ENCODE measurements at places on chromosomes 6 and 20.
A peak's percentile ranks its signal among the peaks of the same experiment; 100 is the strongest.

DNA sequence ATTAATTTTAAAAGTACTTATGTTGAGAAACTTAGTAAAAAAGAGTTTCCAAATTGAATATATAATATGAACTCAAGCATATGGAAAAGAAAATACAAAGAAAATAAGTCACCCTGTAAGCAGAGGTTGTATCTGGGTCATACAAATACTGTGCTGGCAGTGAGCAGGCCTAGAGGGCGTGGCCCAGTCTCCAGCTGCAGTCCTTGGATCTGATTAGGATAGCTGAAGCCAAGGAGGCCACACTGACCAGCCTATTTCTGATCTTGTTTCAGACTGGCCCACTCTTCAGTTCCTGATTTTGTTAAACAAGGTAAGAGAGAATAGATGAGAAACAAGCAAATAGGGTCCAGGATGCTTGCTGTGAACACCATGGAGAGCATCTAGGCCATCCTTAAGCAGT, 228.8 kb downstream of the EPM2A start:
- DNase-seq = no peak

GRCh38 chr6:70985156-70985555, 28.3 kb upstream of the B3GAT2 start:
- no peak for DNase-seq

DNA sequence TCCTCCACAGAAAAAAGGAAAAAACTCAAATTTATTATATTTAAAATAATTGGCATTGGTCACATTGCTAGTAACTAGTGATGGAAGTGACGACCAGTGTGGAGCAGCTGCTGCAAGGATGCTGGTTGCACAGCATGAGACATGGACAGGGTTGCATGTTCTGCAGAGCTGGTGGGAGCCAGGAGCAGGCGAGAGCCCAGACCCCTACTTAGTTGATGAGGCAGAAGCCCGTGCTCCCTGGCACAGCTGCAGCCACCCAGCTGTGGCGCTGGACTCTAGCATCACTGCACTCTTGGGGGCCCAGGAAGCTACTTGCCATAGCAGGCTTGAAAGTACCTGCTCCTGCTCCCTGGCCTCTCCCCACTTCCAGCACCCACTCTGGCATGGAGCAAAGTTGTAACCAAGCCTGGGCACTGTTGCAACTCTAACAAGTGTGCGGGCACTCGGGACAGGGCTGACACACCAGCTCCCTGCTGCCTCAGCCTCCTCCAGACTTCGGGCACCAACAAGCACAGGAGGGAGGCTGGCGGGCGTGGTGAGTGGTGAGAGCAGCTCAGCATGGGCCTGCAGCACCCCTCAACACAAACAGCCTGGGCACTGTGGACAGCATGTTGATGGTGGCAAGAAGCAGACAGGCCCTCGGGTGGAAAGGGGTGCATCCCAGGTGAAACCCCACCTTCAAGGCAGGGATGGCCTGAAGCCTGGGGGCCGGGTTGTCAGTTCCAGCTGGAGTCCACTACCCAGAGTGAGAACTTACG, 69.6 kb downstream of the EYS start:
- no peak for DNase-seq

DNA sequence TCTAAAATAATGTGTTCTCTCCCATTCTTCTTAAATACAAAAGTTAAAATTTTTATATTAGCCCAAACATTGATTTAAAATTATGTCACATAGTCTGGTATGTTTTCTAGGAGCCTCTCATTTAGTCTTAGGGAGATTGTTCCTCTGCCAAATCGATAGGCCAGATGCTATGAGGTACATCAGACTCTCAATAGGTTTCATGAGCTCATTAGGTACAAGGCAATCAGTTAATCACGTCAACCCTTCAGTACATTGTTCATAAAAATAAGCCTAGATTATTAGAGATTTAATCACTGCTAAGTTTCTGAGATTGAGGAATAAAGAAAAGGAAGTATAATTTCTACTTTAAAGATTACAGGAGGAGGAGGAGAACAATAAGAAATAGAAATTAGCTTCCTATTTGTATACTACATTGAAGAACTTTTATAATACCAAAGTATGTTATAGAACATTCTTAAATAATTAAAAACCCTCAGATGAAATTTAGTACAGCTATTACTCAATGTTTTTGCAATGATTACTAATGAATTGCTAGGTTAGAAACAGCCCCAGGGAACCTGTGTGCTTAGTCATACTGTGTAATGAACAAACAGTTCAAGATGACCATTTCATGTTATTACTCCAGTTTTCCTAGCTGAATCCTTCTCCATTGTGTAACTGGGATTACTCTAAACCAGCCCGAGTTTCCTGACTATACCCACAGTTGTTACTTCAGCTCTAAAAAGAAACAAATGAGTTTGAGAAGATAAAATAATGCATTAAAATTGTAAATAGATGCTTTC, 117.0 kb downstream of the BMP5 start:
- DNase-seq = peak; percentile 91

- DNase-seq = no peak
These were observed 142.2 kb downstream of the NFATC2 start for GRCh38 chr20:51400051-51400926.

GRCh38 chr6:41519745-41520699, 26.2 kb upstream of the FOXP4 start:
- DNase-seq = no peak

GRCh38 chr6:32439602-32440214, at the start of gene HLA-DRA:
Gene HLA-DRA (plus strand): TSS chr6:32439887. CDS start chr6:32439951, 64 bp downstream.
- DNase-seq = peak; percentile 33

DNA sequence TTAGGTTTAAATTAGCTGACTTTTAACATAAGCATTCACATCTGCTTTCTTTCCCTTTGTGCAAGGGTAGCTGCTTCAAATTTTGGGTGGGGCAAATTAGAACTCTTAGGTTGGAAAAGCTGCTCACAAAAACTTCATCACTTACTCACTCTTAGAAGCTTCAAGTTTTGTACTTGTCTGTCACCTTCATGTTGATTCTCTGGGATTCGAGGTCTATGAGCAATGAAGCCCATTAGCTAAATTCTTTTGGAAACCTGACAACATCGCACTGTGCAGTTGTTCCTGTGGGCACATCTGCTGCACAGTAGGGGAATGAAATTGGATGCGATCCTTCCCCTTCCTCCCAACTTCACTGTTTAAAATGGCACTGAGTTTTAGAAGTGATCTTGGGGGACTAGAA, 156.1 kb downstream of the UBE3D start:
- DNase-seq = no peak

DNA sequence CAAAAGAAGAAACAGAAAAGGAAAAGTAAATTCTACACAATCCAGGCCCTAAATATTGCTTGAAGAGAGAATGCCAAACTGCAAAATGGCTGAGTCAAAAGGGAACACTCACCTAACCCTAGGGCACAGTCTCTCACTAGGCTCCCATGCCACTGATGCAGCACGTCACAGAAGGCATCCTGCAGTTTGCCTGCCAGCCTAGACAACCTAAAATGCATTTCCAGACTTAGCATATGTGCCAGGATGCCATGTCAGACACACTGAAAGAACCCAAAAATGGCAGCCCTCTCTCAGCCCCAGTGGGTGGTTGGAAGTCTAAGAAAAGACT, 10.6 kb upstream of the SIRPD start:
- DNase-seq = peak; percentile 0

DNA sequence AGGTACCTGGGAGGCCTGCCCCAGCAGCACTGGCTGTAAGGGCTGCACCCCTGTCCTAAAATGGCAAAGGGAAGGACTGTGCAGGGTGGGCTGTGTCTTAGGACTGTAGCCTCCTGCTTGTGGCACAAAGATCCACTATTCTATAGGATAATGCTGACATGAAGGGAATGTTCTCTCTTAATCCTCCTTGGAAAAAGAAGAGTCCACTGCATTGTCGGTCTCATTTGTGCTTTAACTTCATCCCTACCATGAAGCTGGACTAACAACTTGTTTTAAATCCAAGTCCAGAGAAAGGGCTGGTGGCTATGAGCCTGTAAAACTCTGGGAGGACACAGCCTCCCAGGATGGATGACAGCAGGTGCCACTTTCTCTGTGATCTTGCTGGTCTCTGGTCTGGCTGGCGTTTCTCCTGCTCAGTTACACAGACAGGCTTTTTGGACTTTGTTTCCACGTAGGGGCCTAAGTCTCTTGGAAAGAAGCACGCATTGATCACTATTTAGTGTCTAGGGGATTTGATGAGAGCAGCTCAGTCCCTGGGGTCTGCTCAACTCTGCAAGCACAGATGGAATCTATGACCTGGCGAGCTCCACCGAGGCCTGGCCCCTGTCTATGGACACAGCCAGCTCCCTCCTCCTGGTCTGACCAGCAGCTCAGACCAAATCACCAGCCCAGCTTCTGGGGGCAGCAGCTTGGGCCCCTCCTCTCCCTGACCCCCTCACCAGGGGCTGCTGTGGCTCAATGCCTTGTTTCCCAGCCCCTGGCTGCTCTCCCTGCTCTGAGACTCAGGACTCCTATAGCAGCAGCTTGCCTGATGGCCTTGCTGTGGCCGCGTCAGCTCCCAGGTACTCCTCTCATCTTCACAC, 4.8 kb downstream of the CST3 start:
- DNase-seq = no peak

GRCh38 chr20:53124075-53124551, 152.0 kb downstream of the TSHZ2 start:
- no peak for DNase-seq

DNA sequence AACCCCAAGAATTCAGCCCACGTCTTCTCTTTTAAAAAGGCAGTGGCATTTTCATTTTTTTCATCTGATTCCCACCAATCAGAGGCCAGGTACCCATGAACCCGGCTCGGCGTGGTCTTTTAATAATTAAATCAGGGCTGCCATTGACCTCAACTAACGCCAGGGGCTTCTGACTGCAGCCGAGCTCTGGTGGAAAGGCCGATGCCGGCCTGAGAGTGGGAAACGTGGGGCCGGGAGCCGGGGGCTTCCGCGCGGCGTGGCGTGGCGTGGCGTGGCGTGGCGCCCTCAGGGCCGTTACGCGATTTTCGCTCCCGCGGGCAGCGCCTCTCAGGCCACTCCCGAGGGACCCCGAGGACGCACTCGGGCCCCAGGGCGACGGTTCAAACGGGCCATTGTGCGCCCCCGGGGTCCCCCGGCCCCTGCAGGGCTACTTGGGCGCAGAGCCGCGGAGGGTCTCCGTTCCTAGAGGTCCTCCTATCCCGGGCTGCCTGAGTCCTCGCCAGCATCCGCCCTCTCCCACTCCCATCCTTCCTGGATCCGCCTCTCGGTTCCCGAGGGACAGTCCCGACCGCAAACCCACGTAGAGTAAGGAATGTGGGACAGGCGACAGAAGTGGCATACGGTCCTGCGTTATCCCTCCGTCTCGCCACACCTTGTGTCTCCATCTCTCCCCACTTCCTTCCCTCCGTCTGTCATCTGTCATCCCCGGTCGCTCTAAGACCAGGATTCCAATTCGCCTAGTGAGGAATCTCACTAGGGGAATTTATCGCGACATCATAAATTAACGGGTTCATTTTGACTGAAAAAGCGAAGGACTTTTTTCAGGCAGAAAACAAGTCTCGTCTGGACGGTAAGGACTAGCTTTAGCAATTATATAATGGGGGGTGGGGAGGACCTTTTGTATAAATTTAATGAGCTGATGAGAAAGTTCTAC, 876 bp upstream of the TBPL1 start:
- peak; percentile 80 for DNase-seq

- no peak for DNase-seq
These were observed 49.6 kb upstream of the SNAP91 start for GRCh38 chr6:83758533-83758932.

DNA sequence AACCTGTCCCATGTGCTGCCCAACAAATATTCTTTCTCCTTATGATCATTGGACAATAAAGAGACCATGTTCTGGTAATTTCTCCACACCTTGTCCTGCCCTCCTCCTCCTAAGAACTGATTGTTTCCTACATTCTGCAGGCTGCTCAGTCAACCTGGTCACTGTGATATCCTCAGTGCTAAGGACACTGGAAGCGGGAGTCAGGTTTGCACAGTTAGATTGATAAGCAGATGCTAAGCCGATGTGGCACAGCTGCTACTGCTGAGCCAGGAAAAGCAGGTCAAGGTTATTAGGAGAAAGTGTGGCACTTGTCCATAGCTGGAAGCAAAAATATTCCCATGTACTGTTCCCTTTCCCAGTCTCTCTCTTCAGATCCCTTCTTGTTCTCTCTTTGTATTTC, 154.8 kb downstream of the TFAP2B start:
- no peak for DNase-seq

GRCh38 chr6:26215585-26216358, 128.5 kb downstream of the HFE start:
- peak; percentile 36 for DNase-seq

DNA sequence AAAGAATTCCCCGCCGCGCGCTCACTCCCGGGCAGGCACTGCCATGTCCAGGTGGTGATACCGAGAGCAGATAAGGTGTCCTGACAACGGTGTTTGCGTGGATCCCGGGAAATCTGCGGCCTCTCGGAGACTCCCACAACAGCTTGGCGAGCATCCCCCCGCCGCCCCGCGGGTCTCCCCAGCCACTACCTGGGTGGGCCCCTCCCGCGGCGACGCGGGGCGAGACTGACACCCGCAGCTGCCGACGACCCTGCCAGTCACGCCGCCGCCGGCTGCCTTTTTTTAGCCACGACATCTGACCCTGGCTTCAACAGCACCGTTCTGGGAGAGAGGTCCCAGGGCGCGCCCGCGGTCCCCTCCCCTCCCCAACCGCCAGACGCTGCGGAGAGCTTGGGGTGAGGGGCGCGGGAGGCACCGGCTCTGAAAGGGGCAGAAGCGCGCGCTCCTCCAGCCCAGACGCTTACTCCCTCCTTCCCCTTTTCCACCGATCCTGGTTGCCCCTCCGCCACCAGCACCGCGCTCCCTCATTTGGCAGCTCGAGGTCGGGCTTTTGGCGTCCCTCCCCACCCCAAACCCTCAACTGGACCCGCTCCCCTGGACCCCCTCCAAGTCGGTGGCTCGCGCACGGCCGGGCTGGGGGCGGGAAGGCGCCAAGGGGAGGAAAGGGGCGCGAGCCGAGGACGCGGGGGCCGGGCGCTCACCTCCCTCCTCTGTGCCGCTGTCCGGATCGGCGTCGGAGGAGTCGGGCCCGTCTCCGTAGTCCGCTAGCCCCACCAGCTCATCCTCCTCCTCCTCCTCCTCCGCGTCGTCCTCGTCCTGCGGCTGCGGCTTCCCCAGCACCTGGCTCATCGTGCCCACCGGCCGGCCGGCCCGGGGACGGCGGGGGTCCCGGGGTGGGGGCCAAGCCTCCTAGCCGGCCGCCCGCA, 665 bp downstream of the RRAGD start:
- no peak for DNase-seq

- DNase-seq = no peak
These were observed 40.0 kb upstream of the OPN5 start for GRCh38 chr6:47741807-47742206.

DNA sequence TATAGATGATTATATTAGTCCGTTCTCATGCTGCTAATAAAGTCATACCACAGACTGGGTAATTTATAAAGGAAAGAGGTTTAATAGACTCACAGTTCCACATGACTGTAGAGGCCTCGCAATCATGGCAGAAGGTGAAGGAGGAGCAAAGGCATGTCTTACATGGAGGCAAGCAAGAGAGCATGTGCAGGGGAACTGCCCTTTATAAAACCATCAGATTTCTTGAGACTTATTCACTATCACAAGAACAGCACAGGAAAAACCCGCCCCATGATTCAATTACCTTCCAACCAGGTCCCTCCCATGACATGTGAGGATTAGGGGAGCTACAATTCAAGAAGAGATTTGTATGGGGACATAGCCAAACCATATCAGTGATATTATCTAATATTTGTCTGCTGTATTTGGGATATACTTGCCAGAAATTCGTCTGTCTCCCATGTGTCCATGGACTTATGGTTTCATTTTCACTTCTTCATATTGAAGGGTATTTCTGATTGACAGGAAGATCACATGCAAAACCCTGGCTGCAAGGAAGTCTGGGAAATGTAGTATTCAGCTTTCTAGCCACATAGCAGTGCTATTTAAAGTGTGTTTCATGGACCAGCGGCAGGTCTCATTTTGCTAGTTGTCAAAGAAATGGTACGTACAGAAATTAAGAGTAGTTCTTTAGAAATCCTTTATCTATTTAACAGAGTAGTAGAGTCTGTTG, 50.5 kb upstream of the PAK5 start:
- DNase-seq = no peak
